Activated CD4-positive, alpha-beta T cell treated with anti-CD3 and anti-CD28 coated beads for 48 hours (primary cell): ENCODE measurements at places on chromosomes 12 and 14.

DNA sequence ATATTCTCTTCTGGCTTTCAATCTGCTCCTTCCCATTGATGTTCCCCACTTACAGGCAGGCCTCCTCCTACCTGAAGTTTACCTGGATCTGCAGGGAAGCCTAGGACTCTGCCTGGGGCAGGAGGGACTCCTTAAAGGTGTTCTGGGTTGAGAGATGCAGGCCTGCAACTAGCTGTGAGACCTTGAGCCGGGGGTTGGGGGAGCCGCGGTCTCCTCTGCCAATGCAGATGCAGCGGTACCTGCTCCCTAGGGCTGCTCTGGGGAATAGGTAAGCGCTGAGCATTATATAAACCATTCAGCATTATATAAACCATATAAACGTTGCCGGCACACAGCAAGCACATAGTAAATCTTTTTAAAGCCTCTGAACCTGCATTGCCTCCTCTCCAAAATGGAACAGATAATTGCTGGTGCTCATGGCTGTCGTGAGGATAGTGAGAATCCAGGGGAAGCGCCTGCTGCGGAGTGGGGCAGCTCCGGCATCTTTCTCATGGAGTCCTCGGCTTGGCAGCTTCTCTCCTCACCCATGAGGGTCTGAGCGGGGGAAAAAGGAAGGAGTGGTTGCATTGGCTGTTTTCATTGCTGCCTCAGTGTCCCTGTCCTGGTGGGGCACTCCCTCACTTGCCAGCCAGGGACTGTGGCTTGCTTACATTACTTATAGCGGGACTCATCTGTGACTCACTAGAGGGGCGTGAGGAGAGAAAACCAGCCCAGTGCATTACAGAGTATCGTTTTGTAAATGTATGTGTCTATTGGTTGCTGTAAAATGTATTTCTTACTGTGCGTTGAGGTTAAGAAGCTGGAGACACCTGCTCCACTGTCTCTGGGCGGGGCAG lies 12.5 kb upstream of the KRT80 start:
- no peak for DNase-seq

DNA sequence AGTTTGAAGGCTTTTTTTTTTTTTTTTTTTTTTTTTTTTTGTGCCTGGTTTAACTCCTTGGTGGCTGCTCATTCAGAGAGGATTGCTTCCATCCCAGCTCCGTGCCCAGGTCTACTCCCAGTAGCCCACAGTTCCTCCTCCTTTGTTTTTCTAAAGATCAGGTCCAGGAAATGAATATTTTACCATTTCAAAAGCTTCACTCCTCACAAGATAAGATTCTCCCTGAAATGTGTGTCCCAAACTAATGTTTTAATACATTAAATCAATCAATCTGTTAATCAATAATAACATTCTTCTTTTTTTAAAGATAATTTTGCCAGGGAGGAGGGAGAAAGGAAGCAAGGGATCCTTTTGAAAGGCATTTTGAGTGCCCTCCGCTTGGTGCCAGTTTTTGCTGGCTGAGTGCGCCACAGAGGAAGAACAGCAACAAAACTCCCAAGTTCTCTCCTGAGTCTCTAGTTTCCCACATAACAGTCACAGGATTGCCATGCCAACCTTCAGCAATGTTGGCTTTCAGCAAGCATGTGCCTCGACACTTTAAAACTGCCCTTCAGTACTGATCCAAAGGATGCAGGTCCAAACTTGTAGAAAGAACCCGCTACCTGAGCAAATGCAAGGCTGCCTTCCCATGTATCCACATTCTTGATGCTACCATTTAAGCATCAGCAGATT lies 99.2 kb downstream of the RMST start:
- no peak for DNase-seq

GRCh38 chr12:28896421-28896820 lies 252.7 kb upstream of the FAR2 start:
- no peak for DNase-seq

DNA sequence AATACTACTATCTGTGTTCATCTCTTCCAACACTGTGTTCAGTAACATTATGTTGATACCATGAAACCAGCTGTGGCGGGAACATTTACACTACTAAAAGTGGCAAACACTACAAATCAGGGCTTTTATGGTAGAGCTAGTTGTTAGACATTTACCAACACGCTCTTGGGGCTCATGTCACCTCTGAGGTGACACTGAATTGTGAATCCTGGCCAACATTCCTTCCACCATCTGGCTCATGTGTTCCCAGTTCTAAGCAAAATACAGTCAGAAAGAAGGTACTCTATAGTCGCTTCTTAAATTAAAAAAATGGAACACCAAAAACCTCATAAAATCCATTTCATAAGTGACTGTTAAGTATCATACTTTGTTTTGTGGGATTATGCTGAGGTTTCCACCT lies 436.6 kb downstream of the FUT8 start:
- no peak for DNase-seq
